ENCODE measurements at places on chromosomes 4 and X.

DNA sequence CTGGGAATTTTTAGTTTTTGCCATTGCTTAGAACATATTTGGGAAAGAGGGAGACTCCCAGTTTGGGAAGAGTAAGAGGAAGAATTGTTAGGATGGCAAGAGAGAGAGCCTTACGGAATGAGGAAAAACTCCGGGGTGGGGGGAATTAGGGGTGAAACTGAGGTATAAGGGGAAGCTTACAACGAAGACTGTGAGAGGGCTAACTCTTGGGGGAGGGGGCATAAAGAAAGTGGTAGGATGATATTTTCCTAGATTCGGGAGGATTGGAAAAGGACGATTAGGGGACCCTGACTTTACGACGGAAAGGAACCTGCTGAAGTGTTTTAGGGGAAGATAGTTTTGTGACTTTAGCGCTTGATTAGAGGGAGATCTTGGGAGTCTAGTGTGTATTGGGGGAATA is 86.2 kb upstream of the HPRT1 start:
- DNase-seq = no peak

GRCh38 chrX:150774798-150775568 is 81.8 kb downstream of the MTMR1 start:
- no peak for DNase-seq

DNA sequence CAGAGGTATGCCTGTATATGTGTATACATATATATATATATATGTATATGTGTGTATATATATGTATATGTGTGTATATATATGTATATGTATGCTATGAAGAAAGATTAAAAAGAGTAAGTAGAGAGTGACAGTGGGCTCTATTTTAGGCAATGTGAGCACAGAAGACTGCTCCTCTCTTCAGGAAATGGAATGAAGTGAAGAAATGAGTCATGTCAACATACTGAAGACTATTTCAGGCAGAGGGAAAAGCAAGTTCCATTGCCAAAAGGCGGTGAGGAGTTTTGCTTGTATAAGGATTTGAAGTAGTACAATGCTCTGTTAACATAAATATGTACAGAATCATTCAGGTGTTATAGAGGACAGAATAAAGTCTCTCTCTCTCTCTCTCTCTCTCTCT is 773.2 kb upstream of the FTHL17 start:
- DNase-seq = no peak

GRCh38 chrX:57178605-57179004 is 41.4 kb upstream of the SPIN2A start:
- DNase-seq = peak; percentile 1

DNA sequence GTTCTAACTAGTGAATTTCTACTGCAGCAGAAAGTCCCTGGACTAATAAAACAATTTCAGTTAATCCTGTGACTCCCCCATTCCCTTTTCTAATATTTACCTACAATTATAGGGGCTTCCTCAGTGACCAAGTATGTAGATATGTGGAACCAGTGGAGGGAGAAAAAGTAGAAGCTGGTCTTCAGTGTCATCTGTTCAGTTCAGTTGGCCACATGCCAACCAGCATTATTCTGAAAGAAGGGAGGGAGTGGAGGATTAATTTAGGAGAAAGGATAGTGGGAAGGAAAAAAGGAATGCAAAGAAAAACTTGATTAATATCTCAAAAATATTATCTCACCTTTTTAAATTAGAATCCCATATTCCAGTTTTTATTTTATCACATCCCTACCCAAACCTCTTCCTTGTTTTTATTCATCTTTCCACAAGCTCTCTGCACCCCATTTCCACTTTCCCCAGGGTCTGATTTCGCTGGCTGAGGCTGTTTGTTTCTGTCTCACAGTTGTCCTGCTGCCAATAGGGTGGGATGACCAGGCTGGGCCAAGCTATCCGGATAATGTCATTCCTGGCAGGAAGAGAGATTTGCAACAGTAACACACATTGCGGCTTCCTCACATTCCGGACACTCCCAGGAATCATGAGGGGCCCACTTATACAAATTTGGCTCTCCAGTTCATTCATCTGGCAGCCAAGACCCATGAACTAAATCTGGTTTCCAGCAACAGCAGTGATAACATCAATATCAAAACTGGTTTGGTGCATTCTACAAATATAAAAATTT is 24.6 kb upstream of the ANTXR2 start:
- peak; percentile 96 for DNase-seq

DNA sequence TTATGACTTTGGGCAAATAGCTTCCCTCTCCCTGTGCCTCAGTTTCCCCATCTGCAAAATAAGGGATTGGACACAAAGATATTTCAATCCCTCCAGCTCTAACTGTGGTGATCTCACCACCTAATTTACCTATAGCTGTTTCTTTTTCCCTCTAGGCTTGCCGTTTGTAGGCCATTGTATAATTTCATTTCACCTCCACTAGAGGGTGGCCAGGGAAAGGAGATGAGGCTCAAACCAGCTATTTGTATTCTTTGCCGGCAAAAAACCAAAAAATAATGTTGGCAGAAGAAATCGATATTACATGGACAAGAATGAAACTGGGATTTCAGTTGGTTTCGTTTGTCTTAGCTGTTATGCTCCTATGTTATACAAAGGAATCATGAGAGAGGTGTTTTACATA is 36.1 kb upstream of the DOCK11 start:
- DNase-seq = peak; percentile 87

DNA sequence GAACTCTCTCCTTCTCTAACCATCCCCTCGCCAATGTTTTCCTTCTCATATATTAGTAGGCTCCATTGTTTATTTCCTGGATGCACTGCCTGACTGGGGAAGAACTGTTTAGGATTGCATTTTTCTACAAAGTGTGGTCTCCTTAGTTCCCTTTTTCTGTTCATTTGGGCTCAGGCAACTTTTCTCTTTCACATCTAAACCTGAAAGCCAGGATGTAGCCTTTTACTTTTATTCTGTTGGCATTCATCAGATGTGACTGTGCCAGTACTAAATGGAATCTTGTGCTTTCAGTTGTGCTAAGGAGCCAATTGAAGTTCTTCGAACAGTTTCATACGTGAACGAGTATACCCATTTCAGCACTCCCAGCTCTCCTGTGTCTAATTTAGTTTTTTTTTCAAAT is 59.8 kb downstream of the DDIT4L start:
- DNase-seq = peak; percentile 55

DNA sequence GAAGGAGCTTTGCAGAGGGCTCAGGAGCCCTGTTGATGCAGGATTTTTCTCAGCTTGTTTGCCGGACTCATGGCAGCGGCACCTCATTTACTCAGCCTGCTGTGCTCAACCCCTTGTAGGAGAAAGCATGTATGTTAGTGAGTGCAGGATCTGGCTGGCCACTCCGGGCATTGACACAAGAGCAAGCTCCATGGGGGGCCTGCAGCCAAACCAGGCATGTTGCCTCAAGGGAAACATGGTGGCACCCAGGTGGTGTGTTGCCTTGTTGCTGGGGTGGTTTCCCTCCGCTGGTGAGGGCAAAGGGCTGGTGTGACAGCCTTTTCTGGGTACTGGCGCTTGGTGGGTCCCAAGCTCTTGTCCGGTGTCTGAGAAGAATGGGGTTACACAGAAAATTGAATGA is 189.3 kb upstream of the ANXA3 start:
- DNase-seq = no peak

GRCh38 chr4:149766135-149766534 is 49.5 kb downstream of the IQCM start:
- no peak for DNase-seq

DNA sequence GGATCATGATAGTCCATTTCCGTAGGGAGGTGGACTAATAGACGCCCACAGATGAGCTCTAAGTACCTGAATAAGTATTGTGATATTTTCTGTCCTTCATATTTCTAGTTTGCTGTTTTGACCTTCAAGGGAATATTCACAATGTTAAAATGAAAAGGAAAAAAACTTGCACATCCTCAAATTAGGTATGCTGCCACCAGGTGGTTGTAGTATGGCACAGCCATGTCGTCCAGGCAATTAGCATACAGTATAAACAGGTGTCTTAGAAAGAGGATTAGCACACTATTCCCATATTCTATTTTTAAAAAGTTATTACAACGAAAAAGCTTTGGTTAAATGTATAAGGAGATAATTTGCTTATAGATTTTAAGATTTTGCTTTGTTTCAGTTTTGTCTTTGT is 802.0 kb downstream of the RPA4 start:
- peak; percentile 16 for DNase-seq

GRCh38 chr4:54877006-54877405 is 219.2 kb downstream of the KIT start:
- no peak for DNase-seq

GRCh38 chrX:131633285-131633917 is 89.5 kb downstream of the OR13H1 start:
- peak; percentile 73 for DNase-seq

DNA sequence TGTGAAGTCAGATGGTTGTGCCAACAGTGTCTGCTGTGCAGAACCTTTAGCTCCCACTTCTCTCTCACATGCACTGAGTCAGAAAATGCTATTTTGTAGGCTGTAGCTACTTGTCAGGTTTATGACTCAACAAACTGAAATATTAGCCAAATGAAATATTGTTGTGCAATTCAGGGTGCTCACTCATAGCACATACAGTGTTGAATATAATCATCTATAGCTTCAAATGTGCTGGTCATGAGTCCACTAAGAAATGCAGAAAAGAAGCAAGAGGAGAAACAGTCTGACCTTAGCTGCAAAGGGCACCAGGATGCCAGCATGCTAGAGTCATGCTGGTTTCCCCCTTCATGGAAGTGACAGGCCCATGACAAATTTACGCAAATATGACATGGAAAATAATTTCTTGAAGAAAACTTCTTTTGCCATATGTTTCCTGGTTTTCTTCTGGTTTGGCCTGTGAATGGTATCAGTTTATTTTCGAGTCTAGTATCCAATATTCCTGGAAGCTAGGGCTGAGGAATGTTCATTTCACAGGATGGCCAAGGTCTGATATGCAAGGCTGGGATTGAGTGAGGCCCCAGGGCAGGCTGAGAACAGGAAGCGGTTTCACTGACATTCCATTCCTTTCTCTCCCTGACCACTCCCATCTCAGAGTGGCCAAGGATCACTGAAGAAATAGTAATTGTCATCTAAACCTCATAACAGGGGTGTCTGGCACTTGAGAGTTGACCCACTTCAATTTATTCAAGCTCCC is 10.3 kb upstream of the CXCL2 start:
- DNase-seq = peak; percentile 78

DNA sequence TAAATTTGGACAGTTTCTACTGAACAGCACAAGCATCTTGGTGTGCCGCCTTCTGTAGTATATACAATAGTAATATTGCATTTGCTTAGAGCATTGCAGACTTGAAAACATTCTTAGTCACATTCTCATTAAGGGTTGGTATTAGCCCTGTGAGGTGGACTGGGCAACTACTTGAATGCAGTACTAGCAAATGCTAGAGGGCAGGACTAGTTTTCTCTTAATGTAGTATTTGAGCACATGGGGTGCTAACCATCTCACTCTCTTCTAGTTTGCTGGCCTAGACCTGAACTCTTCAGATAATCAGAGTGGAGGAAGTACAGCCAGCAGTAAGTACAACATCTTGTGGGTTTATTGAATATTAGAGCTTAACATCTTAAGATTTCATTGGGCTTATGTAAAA is 3.2 kb downstream of the DDX3X start:
- no peak for DNase-seq

DNA sequence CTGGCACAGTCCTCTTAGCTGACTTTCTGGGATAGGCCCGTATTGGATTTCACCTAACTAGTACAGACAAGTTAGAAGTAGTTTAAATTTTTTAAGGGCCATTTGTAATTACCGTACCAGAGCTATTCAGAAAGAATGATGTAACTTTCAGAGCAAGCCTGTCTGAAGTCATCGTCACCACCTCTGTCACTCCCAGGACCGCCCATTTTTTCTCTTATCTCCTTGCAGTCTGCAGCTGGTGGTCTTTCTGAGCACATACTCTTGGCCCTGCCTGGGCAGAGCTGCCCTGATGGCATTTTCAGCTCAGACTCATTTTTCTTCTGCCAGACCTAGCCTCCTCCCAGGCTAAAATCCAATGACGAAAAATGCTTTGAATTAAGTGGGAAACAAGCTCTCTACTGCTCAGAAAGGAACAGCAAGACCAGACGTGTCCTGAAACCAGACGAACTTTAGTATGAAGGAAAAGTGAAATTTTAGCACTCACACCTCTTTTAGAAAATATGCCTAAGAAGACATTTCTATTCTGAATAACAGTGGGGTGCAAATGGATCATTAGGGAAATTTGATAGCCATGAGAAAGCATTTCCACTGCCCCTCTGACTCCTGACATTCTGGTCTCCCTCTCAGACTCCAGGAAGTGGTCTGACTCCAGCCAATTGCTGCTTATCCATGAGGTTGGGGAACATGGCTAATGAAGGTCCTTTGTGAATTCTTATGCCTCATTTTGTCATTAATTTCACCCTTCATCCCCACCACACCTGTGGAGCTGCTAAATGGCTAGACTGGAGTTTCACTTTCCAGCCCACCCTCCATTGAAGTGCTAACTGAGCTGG is 162.4 kb upstream of the GYPA start:
- no peak for DNase-seq

- no peak for DNase-seq
Measured at GRCh38 chr4:69970071-69970470, 4.5 kb upstream of the CSN2 start.

- DNase-seq = no peak
Measured at GRCh38 chr4:81509822-81510221, 38.1 kb upstream of the RASGEF1B start.

- no peak for DNase-seq
Measured at GRCh38 chr4:100811046-100811445, 293.2 kb upstream of the EMCN start.

- no peak for DNase-seq
Measured at GRCh38 chrX:114038358-114038757, 545.5 kb upstream of the HTR2C start.

- DNase-seq = no peak
Measured at GRCh38 chr4:55547466-55547770, 709 bp upstream of the CLOCK start.

- no peak for DNase-seq
Measured at GRCh38 chr4:186798951-186799659, 75.4 kb upstream of the FAT1 start.

DNA sequence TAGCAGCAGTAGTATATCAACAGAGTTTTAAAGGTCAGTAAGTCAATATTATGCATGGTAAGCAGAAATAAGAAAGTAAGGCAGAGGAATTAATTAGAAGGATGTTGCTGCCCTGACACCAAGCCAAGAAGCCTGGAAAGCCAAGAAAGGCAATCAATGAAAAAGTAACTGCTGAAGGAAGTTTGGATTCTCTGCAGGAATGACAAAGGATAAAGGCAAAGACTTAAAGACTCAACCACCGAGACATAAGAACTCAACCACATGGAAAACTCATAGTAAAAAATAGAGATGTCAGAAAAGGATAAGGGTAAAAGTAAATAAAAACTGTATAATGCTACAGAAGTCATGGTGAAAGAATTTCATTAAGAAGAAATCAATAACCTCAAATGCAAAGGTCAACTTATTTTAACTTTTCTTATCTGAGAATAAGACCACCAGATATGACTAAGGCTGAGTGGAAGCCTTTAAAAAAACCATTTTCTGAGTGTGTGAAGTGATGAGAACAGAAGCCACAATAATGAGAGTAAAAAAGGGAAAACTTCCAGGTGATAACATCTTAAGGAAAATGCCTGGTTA is 55.2 kb downstream of the NEK1 start:
- peak; percentile 40 for DNase-seq

Data from muscle of leg (tissue), 16 donors.